ENCODE measurements at places on chromosomes 12 and 14. TPM values are rescaled to one million over a fixed set of nuclear protein-coding genes. Genes with fewer than 3 reads are reported as not detected.

The TRMT61A gene
- total RNA-seq, result 16.8 TPM

The RPGRIP1 gene
- total RNA-seq, result not detected

The TCL1A gene
- not detected for total RNA-seq

The GLI1 gene
- total RNA-seq, result 0.76 TPM

The ANO4 gene
- 0.26 TPM for total RNA-seq

The STON2 gene
- total RNA-seq, result 0.85 TPM

The NINJ2 gene
- 1.0 TPM for total RNA-seq

The MFAP5 gene
- total RNA-seq, result 37.3 TPM

The PLEKHH1 gene
- total RNA-seq, result 0.20 TPM

The FCF1 gene
- 43.4 TPM for total RNA-seq

The LTBP2 gene
- total RNA-seq, result 517 TPM

The POTEM gene
- total RNA-seq, result not detected

The AVPR1A gene
- total RNA-seq, result 1.9 TPM

The ERP27 gene
- not detected for total RNA-seq

The RPL10L gene
- total RNA-seq, result not detected

The UNC79 gene
- 0.33 TPM for total RNA-seq

The MRPL52 gene
- 27.4 TPM for total RNA-seq

The CACNA1C gene
- 10.0 TPM for total RNA-seq

The SLC5A8 gene
- not detected for total RNA-seq

The TMEM132C gene
- not detected for total RNA-seq

The PLEKHG7 gene
- total RNA-seq, result not detected

The RBM25 gene
- 21.8 TPM for total RNA-seq

The TPH2 gene
- total RNA-seq, result not detected

The DEPDC4 gene
- total RNA-seq, result 1.1 TPM

The CHST11 gene
- 11.4 TPM for total RNA-seq

The SIX6 gene
- total RNA-seq, result not detected

The ASIC1 gene
- total RNA-seq, result 3.5 TPM

The LRRIQ1 gene
- total RNA-seq, result 0.17 TPM

The RASSF8 gene
- 149 TPM for total RNA-seq

The OTOGL gene
- total RNA-seq, result 0.07 TPM

The FAM90A1 gene
- 0.13 TPM for total RNA-seq

The MUCL1 gene
- total RNA-seq, result not detected

The GUCY2C gene
- not detected for total RNA-seq

The PIANP gene
- total RNA-seq, result 1.3 TPM

The RAB21 gene
- total RNA-seq, result 37.5 TPM

The PTPRR gene
- 0.78 TPM for total RNA-seq

The TSPAN9 gene
- total RNA-seq, result 63.0 TPM

The SLC39A5 gene
- total RNA-seq, result 0.20 TPM

The FOXN4 gene
- total RNA-seq, result not detected

The AMDHD1 gene
- 0.07 TPM for total RNA-seq

Measured in smooth muscle cell of the pulmonary artery (primary cell).